Activated CD4-positive, alpha-beta memory T cell treated with anti-CD3 and anti-CD28 coated beads, Interleukin-2, amount 10 ng/mL, durations not matched to agents 7 days and 5 days (primary cell): ENCODE measurements at places on chromosomes 4 and X.

DNA sequence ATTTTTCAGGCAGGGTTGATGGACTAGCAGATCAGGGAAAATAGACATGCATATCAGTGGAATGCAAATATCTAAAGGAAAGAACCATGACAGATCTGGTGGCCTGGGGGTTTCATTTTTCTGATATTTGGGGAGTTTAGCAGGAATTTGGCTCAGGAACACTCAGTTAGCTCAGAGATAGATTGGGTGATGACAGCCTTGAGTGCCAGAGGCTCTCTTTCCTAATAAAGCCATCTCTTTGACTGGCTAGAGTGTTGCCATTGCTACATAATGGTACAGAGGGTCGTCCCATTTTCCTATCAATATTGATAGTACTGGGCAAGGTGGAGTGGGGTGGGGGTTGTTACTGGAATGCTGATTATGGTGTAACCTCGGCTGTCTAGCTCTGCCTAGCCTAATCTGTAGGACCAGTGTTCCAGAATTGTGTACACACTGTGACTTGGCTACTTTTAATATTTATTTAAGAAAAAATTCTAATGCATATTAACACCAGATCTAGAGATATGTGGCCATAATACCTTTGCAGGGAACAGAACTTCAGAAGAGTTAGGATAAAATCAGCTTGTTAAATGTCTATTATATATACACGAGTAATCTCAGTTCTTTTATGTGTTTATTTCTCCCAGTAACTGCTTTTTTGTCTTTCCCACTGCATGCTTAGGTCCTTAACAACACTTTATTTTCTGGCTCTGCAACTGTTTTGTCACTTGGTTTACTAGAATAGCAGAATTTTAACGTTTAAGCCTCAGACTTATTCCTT is 145.0 kb upstream of the SPOCK3 start:
- DNase-seq, result no peak

DNA sequence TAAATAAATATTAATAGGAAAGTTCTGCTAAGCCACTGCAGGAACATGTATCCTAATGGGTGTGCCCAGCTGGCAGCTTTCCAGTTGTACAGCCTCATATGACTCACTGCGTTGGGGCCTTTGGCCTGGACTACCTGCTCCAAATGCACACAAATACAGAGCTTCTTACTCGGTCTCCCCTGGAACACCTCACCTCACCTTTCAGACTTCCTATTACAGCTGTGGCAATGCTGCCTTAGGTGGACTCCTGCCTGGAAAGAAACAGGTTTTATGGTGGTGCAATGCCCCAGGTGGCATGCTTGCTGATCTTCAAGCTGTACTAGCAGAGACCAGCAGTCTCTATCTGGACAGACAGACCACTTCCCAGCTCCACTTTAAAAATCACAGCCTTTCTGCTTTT is 85.7 kb upstream of the EXOC1L start:
- no peak for DNase-seq

- DNase-seq, result no peak
Observed at GRCh38 chrX:105553118-105553517, 269.2 kb upstream of the NRK start.

DNA sequence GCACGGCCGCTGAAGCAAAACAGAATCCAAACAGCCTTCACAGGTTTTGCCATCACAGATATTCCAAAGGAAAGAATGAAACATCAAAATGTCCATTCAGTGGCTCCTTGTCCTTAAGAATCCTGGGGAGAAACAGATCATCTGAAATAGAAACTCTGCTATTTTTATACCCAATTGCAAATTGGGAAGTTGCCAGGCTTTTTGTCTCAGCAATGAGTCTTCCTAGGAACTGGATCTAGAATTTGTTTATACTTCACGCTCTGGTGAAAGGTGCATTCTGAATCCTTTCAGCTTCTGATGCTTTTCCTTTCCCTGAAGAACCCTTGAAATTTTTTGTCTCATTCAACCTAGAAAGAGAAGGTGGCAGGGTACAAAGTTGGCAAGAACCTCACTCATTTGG is 218.9 kb downstream of the FBXW7 start:
- no peak for DNase-seq

GRCh38 chrX:8913655-8914409 is 112.6 kb upstream of the FAM9A start:
- DNase-seq, result no peak
